ENCODE measurements at places on chromosomes 3 and 15.

DNA sequence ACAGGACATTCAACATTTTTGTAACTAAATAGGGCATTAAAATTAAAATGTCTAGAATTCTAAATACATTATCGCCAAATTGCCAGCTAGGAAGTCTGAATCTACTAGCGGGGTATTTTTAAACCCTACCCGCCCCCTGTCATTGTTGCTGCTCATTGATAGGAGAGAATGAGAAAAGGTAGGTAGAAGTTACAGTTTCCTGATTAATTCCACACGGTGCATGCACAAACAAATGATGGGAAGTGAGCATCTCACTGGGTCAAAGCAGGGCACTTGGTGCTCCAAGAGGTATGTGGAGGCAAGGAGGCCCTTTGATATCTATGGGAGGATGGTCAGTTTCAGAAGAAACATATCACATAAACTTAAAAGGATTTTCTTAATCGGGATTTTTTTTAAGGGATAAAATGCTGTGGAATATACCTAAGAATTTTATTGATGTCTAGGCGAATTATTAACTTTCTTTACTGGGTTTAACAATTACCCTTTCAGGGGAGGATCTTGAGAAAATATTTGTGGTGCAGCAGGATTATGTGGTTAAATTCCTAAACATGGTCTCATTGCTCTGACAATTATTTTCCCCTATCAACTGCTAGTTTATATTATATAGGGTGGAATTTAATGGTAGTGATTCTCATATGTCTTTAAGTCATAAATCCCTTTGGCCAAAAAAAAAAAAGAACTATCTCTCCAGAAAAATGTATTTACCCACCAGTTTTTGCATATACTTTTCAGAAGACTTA lies 236.0 kb upstream of the GOLGA6L4 start:
- DNase-seq: no peak

DNA sequence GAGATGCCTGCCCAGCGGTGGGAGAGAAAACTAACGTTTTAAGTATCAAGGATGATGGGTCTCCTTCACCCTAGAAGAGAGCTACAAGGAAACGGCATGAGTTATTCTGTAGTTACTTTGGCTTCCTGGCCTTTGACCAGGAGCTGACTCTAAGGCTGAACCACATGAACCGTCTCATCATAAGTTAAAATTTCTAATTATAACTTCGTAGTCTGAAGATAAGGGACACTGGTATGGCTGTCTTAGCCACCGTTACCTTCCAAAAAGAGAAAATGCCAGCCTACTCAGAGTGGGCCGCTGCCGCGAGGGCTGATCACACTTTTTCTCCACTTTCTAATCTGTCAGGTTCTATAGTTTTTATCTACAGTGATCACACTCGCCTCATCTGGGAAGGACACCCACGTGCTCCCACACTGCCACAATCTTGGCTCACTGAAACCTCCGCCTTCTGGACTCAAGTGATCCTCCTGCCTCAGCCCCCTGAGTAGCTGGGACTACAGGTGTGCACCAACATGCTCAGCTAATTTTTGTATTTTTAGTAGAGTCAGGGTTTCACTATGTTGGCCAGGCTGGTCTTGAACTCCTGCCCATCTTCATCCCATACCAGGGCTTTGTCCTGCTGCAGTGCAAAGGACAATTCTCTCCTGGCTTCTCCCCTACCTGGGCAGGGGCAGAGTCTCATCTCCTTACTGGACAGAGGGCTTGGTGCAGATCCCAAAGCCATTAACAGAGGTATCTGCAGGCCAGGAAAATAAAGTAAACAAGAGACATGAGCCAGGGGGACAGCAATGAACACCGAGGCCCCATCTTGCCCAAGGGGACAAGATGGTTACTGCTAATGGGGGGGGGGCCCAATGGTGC lies 73.4 kb downstream of the RFTN1 start:
- no peak for DNase-seq

DNA sequence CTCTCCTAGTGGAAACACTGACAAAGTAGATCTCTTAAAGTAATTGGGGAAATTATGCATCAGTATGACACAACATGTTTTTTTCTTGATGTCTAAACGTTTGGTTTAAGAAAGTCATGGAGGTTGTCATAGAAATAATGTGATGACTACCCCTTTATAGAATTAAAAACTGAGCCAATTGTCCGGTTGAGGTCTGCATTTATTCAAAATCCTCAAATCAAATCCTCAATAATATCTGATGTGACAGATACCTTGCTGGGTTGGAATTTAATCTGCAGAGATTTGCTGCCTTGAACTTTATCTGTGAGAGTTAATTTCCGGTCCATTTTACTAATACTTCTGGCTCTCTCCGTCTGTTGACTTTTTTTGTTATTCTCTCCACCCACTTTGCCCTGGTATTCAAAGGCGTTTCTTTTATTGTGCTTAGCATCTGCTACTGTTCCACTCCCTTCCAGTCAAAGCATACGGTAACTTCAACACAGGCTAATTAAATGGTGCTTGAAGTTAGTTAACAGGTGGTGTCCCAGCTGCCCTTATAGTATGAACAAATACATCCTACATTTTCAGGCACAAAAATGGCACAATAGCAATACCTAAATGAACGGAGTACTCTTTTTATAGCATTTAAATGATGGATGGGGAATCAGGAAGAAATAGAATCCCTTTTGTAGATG lies 628.3 kb downstream of the ROBO1 start:
- no peak for DNase-seq

DNA sequence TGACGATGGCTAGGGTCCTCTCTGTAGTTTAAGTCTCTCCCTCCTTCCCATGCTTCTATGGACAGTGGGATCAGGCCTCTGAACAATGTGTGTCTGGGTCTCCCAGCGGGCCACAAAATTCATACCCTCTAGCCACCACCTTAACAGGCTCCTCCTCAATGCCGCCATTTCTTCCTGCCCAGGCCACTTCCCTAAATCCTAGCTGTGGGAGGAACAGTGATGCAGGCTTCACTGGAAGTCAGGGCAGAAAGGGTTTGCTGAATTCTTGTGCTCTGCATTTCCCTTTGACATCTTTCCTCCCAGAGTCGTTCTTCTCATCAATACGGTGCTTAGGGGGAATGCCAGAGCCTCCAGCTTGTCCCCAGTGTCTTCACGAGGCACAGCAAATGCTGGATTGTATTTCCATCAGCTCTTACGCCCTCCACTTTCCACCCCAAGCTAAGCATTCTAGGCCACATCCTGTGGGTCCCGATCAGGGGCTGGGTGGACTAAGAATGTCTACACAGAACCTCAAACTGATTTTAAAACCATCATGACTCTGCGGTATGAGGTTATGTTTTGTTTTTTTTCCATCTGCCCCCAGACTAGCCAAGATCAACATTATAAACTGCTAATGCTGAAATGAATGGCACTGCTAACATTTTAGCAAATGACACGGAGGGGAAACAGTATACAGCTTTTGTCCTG lies 11.9 kb upstream of the LDHAL6B start:
- DNase-seq: no peak

DNA sequence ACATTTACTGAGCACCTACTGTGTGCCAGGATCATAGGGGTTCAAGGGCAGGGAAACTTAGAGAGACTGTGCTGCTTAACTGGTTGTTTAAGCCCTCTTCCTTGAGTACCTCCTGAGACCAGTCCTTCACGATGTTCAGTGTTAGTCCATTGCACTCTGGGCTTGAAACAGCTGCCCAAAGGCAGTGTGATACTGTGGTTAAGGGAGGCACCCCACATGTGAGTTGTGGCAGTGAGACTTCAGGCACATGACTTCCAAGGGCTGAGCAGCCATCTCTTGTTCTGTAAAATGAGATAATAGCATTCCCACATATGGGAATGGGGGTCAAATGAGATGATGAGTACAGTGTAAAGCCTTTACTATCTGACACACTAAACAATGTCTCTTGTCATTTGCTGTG lies 75.1 kb downstream of the LINGO1 start:
- DNase-seq: no peak

- DNase-seq: no peak
Measured at GRCh38 chr3:185339945-185340344, 23.0 kb upstream of the MAP3K13 start.

- no peak for DNase-seq
Measured at GRCh38 chr3:134059035-134059601, 29.4 kb upstream of the SLCO2A1 start.

DNA sequence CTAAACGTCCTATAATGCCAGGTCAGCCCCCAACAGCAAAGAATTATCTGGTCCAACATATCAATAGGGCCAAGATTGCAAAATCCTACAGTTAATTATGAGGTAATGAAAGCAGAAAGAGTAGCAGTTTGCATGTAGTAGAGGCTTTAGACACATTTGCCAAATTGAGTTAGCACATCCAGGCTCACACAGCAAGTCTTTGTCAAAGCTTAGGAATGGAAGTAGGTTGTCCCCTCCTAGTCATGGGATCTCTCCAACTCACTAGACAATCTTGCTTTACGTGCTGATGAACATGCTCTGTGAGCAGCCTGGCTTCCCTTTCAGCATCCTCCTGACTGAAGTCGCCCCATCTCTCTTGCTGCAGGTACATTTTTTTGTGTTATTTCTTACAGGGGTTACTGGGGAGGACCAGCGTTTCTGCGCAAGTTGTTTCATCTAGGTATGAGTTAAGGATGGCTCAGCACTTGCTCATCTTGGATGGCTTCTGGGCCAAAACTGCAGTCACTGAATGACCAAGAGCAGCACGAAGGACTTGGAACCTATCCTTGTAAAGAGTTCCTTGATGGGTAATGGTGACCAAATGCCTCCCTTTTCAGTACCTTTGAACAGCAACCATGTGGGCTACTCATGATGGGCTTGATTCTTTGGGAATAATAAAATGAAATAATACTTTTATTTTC lies 55.9 kb downstream of the SQOR start:
- no peak for DNase-seq

- DNase-seq: no peak
Measured at GRCh38 chr3:57605683-57606082, 8.5 kb upstream of the ARF4 start.

DNA sequence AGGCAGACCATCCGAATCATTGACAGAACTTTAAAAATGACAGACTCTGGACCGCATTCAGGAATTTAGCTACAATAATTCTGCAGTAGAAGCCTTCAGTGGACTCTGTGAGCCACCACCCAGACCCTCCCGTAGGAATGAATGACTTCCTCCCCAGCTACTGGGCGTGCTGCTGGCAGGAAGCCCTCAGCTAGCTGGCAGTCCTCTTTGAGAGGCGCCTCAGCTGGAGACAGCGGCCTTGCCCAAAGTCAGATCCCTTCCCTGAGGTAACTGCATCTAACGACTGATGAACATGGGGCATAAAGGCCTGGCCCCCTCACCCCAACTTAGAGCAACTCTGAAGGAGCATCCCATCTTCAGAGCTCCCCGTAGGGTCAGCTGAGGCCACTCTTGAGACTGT lies 25.8 kb downstream of the CRABP1 start:
- no peak for DNase-seq

DNA sequence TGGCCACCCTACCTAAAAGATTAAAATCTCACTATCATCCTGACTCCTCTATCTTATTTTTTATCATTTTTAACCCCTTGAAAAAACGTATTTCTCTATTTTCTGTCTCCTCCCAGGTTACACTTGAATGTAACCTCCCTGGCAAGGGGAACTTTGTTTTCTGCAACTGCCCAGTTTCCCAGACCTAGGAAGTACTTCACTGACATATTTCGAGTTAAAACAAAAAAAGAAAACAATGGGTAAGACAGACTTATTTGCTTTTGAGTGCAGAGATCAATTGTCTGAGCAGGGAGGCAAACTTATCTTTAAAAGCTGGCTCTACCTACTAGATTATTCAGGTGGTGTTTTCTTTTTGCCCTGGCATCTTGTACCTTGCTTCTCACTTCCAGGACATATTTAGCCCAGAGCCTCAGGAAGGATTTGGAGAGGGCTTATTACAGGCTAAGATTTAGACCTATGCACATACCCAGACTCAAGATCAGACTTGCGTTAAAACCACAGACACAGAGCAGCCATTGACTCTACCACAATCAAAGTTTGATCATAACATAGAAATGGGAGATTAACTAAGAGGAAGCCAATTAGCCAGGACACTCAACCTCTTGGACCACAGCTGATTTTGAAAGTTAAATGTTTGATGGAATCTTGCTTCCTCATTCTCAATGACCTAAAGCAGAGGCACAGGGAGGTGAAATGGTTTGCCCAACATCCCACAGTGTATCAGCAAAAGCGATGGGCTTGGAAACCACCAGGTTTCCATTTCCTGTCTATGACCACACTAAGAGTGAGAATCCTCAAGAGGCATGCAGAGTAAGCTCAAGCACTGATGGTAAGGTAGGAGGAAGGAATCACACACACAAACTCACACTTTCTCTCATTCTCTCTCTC lies 169.5 kb upstream of the THBS1 start:
- no peak for DNase-seq

DNA sequence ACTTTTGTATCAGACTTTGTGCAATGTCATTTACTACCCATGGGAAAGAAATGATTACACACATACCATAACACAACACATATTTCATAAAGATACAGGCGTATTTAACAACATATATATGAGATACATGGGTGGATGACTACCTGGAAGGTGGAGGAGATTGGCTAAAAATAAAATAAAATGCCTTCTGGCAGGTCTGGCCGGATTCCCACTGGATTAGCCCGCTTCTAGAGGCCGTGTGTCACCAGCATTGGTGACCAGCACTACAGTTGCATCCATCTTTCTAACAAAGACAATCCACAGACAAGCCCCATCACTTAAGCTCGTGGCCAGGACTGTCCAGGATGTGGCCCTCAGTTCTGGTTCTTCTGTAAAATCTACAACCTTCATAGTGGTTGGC lies 21.0 kb upstream of the SEC22A start:
- DNase-seq: no peak

- DNase-seq: no peak
Measured at GRCh38 chr3:158134363-158134762, 24.5 kb downstream of the RSRC1 start.

DNA sequence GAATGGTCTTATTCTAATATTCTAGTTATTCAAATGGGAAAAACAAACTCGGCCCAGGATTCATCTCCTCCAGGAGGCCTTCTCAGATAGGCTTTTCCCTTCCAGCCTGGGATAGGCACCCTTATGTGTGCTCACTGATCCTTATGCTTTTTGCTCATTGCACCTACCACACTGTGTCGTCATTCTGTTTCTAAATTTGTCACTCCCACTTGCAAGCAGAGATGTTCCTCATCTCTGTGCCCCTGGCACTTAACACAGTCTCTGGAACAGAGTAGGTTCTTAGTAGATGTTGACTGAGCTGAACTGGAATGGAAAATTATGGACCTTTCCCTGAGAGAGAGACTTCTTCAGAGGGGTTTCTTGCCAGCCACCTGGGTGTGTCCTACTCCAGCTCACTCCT lies 18.7 kb upstream of the SPG11 start:
- DNase-seq: no peak

- no peak for DNase-seq
Measured at GRCh38 chr3:66656609-66657008, 155.8 kb upstream of the LRIG1 start.

DNA sequence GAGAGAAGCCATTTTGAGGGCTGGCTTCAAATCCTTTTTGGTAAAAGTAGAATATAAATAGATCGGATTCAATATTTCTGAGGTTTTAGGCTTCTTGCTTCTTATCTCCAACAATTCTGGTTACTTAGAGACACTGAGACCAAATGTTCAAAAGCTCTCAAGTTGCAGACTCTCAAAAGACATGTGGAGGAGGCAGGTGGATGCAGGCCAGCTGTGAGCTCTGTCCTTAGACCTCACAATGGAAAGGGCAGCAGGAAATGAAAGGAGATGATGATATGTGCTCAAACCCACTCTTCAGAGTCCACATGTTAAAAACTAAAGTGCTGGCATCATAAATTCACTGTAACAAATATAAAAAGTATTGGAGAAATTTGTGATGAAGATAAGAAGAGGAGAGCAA lies 424.9 kb upstream of the ALCAM start:
- no peak for DNase-seq

GRCh38 chr3:126434931-126435411 lies 40.3 kb downstream of the CFAP100 start:
- no peak for DNase-seq

- DNase-seq: no peak
Measured at GRCh38 chr3:186920301-186920700, 10.0 kb upstream of the ST6GAL1 start.
